ENCODE measurements at places on chromosomes 3 and 15. TPM values are rescaled to one million over a fixed set of nuclear protein-coding genes. Genes with fewer than 3 reads are reported as not detected.

GRCh38 chr3:45937206-45938042, 5.8 kb upstream of the CXCR6 start:
- peaks cover 34% of the 10 kb centered on the region for H3K4me1 ChIP-seq
- no peaks in the 10 kb centered on the region for H3K27me3 ChIP-seq
- no peak overlapping the region for H3K4me3 ChIP-seq
- peaks cover 57% of the 10 kb centered on the region for H3K36me3 ChIP-seq

DNA sequence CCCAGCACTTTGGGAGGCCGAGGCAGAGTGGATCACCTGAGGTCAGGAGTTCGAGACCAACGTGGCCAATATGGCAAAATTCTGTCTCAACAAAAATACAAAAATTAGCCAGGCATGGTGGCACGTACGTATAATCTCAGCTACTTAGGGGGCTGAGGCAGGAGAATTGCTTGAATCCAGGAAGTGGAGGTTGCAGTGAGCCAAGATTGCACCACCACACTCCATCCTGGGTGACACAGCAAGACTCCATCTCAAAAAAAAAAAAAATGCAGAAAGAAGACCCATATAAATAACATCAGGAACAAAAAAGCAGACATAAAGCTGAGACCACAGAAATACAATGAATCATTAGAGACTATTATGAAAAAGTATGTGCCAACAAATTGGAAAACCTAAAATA, 235.2 kb upstream of the VEPH1 start:
- no peak for DNase-seq
- H3K4me3 ChIP-seq: no peak overlapping the region

GRCh38 chr3:175383813-175384212, 524.7 kb downstream of the NAALADL2 start:
- no peak for DNase-seq
- no peaks in the 10 kb centered on the region for H3K36me3 ChIP-seq
- H3K4me3 ChIP-seq: no peak overlapping the region
- H3K4me1 ChIP-seq: no peaks in the 10 kb centered on the region
- H3K27me3 ChIP-seq: no peaks in the 10 kb centered on the region

DNA sequence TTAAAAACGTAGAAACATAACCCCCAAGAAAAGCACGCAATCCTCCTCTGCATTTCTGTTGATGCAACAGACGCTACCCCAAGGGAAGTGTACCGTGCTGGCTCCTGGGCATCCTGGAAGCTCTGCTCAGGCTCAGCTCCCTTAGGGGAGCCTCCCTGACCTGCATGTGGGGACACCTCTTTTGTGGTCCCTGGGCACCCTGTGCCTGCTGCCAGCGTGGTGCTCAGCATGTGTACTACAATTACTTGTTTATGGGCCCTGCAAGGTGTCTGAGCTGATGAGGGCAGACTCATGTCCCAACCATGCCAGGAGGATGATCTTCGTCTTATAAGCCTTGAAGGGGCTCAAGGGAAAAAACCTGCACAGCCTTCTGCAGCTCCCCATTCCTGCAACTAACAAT, 18.3 kb downstream of the EHD4 start:
- DNase-seq: no peak
- peaks cover 3% of the 10 kb centered on the region for H3K36me3 ChIP-seq
- H3K27me3 ChIP-seq: no peaks in the 10 kb centered on the region
- no peak overlapping the region for H3K4me3 ChIP-seq

Gene LINGO1
- not detected for total RNA-seq

Gene GOLGA8M
- 11.3 TPM for total RNA-seq

Gene LTF
- not detected for total RNA-seq

Measured in activated naive CD8-positive, alpha-beta T cell treated with anti-CD3 and anti-CD28 coated beads, Interleukin-2, amount 10 ng/mL, durations not matched to agents 7 days and 5 days (primary cell).